ENCODE measurements at places on chromosomes 1 and 21.

DNA sequence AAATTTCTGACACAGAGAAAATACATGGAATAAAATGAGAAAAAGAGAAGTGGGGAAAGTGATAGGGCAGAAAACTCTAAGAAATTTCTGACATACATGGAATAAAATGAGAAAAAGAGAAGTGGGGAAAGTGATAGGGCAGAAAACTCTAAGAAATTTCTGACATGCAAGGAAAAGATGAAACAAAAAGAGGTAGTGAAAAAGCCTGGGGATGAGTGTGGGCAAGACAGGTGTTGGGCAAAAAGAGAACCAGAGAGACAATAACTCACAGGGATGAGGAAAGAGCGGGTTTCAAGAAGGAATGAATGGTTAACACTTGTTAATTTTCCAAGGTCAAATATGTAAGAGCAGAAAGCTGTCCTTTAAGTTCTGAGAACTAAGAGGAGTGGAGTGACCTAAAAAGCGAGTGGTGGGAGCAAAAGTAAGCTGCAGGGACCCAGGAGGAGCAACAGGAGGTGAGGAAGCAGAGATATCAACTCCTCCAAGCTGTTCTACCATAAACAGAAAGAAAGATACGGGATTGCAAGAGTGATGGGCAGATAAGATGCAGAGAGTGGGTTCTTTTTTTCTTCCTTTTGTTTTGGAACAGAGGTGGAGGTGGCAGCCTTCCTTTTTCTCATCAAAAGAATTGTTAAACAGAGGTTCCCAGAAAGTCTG, 29.9 kb upstream of the EXO1 start:
- no peak for DNase-seq

DNA sequence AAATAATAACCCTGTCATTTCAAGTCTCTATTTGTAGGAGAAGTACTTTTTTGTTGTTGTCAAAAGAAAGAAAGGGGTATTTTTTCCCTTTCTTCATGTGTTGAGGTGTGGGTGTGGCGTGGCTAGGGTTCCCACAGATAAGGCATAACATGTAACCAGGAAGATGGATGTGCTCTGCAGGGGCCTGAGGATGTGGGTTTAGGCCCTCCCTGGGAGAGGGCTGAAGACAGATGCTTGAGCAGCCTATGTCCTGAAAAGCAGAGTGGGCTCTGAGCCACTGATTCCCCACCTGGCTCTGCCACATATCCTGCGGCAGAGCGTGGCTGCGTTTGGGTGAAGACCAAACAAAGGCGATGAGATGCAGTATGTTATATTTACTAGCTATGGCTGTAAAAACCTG, 13.9 kb upstream of the ADAR start:
- DNase-seq, result no peak

GRCh38 chr1:119727991-119728390, 16.3 kb downstream of the PHGDH start:
- DNase-seq, result no peak

DNA sequence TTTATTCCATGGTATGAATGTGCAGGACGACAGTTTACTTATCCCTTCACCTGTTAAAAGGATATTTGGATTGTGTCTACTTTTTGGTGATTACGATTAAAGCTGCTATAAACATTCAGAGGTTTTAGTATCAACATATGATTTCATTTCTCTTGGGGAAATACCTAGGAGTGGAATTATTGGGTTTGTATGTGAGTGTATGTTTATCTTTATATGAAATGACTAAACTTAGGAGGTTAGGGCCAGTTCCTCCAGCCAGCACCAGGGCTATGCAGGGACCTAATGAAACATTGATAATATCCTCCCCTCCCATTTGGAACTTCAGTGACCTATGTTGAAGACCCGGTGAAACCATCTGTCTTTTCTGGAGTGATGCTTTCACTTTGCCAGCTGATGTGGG, 13.8 kb downstream of the TMEM51 start:
- DNase-seq, result no peak

DNA sequence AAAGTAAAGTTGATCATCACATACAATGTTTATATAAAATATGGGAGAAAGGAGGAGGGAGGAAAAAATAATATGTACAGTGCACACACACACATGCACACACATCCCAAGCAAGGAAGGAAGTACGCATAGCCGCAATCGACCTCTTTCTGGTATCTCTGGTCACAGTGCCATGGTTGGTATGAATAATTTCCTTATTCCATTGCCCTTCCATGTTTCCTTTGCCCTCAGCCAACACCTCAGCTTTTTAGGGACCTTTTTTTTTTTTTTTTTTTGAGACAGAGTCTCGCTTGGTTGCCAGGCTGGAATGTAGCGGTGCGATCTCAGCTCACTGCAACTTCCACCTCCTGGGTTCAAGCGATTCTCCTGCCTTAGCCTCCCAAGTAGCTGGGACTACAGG, 20.6 kb downstream of the CITED4 start:
- no peak for DNase-seq

- no peak for DNase-seq
These were observed 1.3 kb downstream of the HPCA start for GRCh38 chr1:32887623-32888022.

DNA sequence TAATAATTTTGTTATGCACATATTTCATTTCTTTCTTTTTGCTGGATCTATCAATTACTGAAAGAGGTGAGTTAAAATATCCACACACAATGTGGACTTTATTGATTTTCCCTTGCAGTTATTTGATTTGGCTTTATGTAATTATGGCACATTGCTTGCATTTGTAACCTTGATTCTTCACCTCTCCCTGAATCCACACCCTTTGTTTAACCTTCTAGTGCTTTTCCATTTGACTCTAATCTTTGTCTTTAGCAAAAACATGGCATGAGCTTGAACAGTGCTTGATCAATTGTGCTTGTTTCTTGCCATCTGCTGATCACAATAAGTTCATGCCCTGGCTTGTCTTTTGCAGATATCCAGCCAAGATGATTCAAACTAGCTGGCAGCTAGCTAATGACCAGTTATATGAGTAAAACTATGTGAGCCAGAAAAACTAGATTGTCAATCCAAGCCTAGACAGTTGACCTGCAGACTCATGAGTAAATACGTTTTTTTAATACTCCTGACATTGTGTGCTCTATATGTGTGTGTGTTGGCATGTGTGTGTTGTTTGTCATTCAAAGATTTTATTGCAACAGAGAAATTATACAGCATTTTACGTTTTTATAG, 899.2 kb downstream of the NCAM2 start:
- no peak for DNase-seq

DNA sequence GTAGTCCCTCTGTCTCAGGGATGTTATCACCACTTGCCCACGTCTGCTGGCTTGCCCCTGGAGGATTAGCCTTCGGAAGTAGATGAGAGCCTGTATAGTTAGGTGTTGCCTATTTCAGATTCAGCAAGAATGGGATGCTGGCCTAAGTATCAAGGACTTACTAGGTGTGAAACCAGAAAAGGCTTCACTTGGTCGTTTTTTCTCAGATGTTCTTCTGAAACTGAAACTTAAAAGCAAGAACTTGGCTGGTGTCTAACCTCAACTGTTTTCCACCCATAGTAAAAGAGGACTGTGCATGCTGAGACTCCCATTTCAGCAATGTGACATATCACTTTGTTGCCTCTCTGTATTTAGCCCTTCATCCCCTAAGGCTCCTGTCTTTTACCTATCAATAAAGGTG, 67.0 kb upstream of the LRRC53 start:
- DNase-seq, result no peak

- DNase-seq, result no peak
These were observed 199.4 kb downstream of the FOXD2 start for GRCh38 chr1:47637111-47637685.
